ENCODE measurements at places on chromosomes 16 and 17. TPM values are rescaled to one million over a fixed set of nuclear protein-coding genes. Genes with fewer than 3 reads are reported as not detected.

HIC1 gene
- 10.4 TPM for total RNA-seq

GDPD3 gene
- total RNA-seq = under 0.01 TPM

EVI2A gene
- 0.90 TPM for total RNA-seq

PDE6G gene
- not detected for total RNA-seq

ABCA3 gene
- total RNA-seq = 0.18 TPM

ABAT gene
- total RNA-seq = 4.4 TPM

SDK2 gene
- under 0.01 TPM for total RNA-seq

NDE1 gene
- 29.2 TPM for total RNA-seq

DNA sequence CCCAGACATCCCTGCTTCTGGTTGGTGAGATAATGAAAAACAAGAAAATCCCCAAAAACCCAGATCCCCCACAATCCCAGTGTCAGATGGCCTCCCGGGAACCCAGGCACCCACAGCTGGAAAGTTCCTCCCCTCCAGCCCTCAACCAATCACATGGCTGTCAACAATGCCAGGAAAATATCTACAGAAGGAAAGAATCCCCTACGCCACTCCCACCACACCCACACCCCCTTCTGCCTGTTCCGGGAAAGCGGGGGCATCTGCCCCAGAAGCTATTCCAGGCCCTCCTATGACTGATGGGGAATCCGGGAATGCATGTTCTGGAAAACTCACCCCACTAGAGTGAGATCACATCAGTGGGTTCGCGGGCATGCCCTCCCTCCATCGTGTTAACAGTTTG is 1.8 kb downstream of the TMEM95 start:
- no peak for DNase-seq

DNA sequence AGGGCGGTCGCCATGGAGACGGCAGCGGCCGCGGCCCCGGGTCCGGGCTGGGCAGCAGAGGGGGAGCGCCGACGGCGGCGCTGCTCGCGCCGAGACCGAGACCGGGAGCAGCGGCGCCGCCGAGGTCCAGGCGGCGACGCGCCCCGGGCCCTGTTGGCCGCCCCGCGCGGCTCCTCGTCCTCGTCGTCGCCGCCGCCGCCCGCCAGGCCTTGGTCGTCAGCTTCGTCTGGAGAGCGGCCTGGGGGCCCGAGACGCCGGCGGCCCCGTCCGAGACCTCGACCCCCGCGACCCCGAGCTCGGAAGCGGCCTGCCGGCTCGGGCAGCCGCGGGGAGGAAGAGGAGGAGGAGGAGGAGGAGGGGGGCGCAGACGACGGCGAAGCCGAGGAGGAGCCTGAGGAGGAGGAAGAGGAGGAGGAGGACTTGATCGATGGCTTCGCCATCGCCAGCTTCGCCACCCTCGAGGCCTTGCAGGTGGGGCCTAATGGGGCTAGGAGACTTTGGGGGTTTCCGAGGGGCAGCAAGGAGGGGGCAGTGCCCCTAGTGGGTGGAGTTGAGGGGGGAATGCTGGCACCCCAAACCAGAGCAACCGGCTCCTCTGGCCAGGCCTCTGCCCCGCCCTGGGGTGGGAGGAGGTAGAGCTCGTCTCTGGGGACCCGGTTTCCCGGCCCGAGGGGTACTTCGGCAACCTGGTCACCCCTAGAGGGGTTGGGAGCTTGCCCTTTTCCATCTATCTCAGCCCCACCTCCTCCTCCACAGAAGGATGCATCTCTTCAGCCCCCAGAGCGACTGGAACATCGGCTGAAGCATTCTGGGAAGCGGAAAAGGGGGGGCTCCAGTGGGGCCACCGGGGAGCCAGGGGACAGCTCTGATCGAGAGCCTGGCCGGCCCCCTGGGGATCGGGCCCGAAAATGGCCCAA is 1.5 kb downstream of the FBRS start:
- no peak for DNase-seq

GRCh38 chr16:50816901-50817555 is 75.1 kb downstream of the CYLD start:
- no peak for DNase-seq

DNA sequence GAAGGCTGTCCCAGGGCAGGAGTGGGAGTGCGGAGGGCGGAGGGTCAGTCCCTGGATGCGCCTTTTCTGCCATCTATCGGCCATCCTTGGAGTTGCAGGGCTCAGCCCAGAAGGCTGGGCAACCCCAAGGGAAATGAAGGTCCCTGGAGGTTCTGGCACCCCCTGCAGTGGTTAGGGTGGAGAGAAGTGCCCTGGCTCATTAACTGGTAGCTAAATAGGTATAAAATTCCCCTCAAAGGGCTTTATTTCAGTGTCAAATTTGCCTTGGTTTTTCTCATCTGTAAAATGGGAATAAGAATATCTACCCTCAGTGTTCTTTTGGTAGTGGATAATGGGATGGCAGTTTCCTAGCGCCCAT is 22.4 kb downstream of the C17orf75 start:
- peak; percentile 41 for DNase-seq

GRCh38 chr17:70875729-70876310 is 706.5 kb downstream of the KCNJ2 start:
- DNase-seq = no peak

DNA sequence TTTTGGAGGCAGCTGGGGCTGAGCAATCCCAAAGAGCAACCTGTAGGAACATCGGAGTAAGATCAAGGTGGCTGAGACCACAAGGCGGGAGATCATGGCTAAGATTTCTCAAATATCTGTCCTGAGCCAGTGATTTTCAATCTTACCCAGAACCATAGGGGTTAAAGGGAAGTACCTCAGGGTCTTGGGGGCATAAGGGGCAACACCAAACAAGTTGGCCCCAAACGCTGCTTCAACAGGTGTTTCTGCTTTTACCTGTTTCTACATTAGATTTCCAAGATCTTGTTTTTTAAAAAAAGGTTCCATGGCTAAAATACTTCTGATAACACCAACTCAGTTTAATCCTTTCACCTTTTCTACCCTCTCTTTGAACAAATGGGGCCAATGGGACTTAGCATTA is 2.6 kb upstream of the UNC119 start:
- no peak for DNase-seq

DNA sequence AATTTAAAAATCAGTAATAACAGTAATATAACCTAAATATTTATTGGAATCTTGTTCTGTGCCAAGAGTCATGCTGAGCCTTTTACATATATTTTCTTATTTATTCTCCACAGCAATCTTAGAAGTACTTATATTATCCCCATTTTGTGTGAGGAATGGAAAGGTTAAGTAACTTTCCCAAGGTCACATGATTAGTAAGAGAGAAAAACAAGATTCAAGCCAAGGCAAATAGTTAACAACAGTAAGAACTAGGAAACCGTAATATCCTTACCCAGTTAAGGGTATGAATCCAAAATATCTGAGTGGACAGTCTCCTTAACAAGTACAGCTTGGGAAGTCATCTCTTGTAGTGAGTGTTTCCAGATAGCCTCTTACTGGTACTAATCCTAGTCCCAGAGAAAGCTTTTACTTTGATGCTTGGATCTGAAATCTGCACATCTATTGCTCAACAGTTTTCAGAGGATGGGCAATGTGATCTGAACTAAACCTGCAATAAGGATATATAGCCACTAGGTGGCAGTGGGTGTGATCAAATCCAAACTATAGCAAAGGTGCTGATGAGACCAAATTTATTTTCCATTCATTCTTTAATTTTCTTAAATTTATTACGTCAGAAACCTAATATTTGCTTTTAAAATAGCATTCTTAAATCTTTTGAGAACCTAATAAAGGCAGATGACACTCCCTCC is 23.3 kb downstream of the SHISA6 start:
- no peak for DNase-seq

DNA sequence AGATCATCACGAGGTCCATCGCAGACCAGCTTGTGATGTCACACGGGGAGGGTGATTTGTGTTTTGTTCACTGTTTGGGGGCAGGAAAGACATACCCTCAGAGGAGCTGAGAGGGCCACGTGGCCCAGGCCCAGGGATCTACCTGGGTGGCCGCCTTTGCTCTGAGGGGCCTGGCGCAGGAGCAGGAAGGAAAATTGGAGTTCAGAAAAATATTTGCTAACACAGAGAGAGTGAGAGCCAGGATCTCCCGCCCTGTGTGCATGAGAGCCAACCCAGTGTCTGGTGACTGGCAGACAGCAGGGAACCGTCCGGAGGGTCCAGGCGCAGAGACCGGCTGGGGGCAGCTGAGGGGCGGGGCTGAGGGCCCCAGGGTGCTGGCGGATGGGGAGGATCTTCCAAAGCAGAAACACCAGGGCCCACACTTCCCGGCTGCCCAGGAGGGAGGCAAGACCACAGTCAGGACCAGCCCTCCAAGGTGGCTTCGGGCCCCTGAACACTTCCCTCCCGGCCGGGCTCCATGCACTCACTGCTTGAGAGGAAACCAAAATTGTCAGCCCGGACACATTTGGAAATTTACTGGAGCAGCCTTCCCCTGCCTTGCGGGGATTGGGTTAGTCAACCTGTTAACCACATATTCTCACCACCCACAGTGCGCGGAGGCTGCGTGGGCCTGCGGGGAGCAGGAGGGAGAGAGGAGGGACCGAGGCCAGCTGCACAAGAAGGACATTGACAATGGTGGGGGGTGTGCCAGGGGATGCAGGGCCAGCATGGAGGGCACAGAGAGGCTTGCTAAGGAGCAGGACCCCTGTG is 52.6 kb downstream of the RBFOX3 start:
- DNase-seq = no peak

DNA sequence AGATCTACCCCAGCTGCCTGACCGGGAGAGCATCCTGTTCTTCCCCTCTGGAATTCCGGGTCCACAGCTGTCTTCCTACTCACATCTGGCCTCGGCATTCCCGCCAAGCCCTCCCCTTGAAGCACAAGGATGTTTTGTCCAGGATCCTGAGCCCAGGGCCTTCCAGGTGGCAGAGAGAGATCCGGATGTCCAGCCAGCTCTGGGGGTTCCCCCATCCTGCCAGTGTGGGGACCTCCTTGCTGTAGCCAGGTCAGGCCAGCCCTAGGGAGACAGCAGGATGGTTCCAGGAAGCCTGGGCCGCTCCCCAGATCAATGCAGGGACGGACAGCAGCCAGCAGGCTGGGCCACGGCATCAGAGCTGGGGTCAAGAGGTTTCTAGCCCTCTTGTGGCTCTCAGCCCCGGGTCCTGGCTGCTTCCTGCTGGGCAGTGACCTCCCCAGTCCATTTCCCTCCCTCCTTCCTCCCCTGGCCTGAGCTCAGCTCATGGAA is 55.3 kb downstream of the SOCS3 start:
- no peak for DNase-seq

GRCh38 chr16:74797414-74797813 is 22.8 kb upstream of the FA2H start:
- DNase-seq = no peak

DNA sequence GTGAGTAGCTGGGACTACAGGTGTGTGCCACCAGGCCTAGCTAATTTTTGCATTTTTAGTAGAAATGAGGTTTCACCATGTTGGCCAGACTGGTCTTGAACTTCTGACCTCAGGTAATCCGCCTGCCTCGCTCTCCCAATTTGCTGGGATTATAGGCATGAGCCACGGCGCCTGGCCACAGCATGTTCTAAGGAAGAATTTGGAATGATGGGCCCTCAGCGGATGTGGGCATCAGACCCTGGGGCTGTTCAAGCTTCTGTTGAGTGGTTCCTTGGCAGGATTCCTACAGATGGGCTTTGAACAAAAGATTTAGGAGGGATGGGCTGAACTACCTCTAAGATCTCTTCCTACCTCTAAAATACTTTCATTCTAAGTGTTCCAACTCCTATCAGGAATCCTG is 4.1 kb downstream of the PRPSAP2 start:
- no peak for DNase-seq

GRCh38 chr17:12911239-12911638 is 106.6 kb downstream of the ELAC2 start:
- peak; percentile 48 for DNase-seq

DNA sequence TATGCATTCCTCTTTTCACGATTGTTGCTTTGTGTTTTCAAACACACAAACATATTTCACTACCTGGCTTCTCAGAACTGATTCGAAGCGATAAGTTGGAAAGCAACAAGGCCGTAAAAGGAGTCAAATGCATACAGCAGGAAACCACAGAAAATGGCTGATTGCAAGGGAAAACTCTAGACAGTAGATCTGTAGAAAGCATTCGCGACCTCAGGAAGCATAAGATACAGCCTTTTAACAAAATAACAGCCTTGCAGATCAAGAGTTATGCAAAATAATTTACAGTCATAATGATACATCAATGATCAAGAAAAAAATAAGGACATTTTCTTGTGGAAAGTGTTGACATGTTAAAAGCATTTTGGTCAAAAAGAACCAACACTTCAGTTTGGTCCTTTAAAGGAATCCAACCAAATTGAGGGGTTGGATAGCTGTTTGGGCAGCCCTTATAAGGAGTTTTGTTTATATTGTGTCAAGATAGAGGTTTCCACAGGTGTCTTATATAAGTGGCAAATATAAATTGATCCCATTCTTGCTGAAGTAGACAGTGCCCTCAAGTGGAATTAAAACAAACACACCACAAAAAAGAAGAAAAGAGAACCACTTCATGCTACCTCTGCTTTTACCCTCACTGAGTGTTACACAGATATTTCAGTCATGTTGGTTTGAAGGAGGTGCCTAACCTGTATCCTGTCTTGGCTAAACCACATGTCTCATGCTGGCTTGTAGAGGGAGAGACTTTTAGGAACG is 5.5 kb downstream of the CYLD start:
- DNase-seq = no peak

GRCh38 chr17:66426397-66427033 is 124.1 kb downstream of the PRKCA start:
- DNase-seq = peak; percentile 14

GRCh38 chr16:56346131-56346890 is 79.0 kb downstream of the AMFR start:
- DNase-seq = no peak

GRCh38 chr16:30131869-30132475 is 9.0 kb upstream of the MAPK3 start:
- no peak for DNase-seq

GRCh38 chr17:56125830-56126819 is 27.1 kb upstream of the ANKFN1 start:
- DNase-seq = peak; percentile 74

GRCh38 chr17:27651411-27652345 is 20.7 kb downstream of the LGALS9 start:
- peak; percentile 39 for DNase-seq

GRCh38 chr17:43627653-43628052 is 34.1 kb downstream of the MEOX1 start:
- no peak for DNase-seq

DNA sequence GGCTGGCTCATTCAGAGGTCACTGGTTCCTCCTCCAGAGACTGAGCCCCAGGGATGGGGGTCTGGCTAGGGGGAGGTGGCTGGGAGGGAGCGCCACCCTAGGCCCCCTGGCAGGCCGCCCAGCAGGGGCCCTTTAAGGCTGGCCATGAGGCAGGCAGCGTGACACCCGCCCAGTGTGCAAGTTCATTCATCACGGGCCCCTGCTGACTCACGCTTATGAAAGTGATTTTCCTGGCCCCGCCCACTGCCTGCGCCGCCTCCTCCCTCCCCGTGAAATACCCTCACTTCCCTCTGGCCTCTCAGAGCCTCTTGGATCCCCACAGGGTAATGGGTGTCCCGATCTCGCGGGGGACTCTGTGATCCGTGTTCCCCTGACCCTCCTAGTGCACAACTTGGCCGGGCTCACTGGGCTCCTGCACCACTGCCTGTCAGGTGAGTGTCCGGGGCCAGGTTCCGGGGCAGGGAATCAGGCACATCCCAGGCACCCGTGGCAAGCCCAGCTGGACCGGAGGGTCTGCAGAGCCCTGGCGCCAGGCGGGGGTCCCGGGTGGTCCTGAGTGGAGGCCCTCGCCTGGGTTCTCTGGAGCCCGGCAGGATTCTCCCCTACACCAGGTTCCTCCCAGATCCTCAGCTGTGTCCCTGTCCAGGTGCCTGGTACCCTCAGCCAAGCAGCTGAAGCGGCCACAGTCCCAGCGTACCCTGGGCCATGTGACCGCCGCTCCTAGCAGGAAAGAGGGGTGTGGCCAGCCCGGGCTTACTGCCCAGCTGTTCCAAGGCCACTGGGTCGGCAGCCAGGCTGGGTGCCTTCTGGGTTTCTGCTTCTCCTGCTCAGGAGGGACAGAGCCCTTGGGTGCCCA is at the start of gene OSGIN1:
TSS of gene OSGIN1 (plus strand) at position 301 of the 856 bp plus-strand sequence. CDS start 4,432 bp downstream, outside the sequence.
- peak; percentile 93 for DNase-seq
